Mesothelial cell of epicardium (in vitro differentiated cells): ENCODE measurements at places on chromosomes 16 and 17.
A peak's percentile ranks its signal among the peaks of the same experiment; 100 is the strongest.

DNA sequence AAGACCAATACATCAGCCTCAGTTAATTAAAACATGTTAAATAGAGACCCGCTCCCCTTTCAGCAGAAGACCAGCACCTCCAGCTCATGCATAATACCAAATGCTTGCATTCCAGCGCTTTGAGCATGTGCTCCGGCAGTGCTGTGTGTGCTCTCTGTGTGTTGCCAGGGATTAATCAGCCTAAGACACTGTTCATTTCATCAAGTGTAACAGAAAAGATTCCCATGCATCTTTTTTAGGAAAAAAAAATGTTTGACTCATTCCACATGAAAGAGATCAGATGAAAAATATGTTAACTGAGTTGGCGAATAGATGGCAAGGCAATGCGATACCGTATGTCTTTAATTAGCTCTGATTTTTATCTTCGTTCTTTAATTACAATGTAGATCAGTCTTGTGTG is 187.6 kb downstream of the RPTOR start:
- DNase-seq, result no peak

- no peak for DNase-seq
Observed at GRCh38 chr17:29720551-29720950, 97.8 kb upstream of the CORO6 start.

- DNase-seq, result peak; percentile 12
Observed at GRCh38 chr16:880471-881171, 80.1 kb upstream of the GNG13 start.

GRCh38 chr17:6623941-6624340 is 16.6 kb downstream of the KIAA0753 start:
- DNase-seq, result no peak

DNA sequence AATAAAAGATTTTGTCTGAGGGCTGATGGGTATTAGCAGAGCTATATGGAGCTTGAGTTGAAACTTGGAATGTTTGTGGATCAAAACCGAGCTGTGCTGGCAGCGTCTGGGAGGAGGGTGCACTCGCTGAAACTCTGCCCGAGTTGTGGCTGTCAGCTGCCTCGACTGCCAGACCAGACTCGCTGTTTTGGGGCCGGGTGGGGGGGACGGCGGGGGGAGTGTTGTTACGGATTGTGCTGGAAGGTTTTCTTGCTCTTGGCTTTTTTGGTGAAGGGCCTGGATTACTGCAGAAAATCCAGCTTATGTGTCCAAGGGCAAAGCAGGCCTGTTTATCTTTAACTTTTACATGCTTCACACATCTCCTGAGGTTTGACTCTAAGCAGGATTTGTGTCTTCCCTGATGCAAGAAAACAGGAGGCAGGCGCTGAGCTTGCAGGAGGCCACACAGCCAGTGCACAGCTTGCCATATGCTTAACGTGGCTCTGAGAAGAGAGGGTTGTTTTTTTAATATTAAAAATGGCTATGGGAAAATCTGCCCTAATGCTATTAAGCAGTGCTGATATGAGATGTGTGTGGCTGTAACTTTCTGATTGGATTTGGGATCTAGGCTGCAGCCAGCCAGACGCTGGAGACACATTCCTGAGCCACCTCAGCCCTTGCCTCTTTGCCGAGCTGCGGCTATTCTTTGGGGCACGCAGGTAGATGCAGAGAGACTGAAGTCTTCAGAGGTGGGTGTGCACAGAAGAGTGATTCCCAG is 20.5 kb upstream of the RPTOR start:
- no peak for DNase-seq

DNA sequence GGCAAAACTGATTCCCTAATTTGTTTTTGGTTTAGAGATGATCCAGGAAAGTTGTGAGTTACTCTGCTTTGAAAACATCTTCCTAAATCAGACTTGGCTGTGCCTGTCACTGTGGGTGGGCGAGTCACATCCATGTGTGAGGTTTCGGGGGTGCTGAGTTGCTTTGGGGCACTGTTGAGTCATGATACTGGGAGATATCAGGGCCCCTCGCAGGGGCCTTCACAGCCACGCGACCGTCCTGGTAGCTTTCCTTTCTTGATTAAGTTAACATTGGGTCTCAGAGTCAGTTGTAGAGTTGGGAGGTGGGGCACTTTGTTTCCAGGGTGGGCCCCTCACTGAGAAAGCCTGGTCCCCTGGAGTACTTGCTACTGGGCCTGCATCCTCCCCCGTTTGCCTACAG is 58.3 kb upstream of the LGALS9 start:
- DNase-seq, result no peak

DNA sequence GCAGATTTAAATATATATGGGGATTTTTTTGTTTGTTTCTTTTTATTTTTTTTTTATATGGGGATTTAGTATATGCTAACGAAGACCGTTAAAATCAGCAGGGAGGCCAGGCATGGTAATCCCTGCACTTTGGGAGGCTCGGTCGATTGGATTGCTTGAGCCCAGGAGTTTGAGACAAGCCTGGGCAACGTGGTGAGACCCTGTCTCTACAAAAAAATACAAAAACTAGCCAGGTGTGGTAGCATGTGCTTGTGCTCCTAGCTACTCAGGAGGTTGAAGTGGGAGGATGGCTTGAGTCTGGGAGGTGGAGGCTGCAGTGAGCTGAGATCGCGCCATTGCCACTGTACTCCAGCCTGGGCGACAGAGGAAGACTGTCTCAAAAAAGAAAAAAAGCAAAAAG is 22.3 kb upstream of the MEIOC start:
- DNase-seq, result no peak

DNA sequence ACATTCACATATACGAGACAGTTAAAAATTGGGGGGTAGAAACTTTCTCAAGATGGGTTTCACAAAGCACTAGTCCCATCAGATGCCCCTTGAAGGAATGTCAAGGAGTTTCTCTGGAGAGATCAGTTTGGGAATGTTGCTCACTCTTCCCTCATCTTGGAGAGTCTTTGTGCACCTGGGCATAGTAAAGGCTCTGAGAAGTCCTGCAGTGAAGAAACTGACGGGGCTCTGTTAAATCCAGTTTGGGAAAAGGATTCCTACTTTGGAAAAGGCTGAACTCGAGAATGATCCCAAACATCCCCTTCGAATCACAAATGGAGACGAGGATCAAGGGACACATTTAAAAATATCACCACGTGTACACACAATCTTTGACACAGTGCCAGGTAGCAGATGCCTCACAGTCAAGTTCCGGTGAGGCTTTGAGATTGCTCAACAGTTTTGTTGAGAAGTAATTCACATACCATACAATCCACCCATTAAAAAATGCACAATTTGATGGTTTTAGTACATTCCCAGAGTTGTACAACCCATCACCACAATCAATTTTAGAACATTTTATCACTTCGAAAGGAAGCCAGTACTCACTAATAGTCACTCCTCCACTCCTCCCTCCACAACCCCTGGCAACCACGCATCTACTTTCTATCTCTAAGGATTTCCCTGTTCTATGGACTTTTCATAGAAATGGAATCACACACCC is 203.4 kb upstream of the FOXF1 start:
- DNase-seq, result no peak

- DNase-seq, result no peak
Observed at GRCh38 chr16:19644877-19645276, 73.2 kb downstream of the KNOP1 start.

GRCh38 chr16:9597967-9598730 is 506.7 kb downstream of the HAPSTR1 start:
- no peak for DNase-seq
